OCI-M1 (cell line): ENCODE measurements at places on chromosomes 11 and 22.
A peak's percentile ranks its signal among the peaks of the same experiment; 100 is the strongest.

GRCh38 chr11:74672956-74673692 is 58.1 kb downstream of the CHRDL2 start:
- DNase-seq, result peak; percentile 60

GRCh38 chr22:30887453-30887852 is 81.1 kb downstream of the MORC2 start:
- DNase-seq, result no peak

DNA sequence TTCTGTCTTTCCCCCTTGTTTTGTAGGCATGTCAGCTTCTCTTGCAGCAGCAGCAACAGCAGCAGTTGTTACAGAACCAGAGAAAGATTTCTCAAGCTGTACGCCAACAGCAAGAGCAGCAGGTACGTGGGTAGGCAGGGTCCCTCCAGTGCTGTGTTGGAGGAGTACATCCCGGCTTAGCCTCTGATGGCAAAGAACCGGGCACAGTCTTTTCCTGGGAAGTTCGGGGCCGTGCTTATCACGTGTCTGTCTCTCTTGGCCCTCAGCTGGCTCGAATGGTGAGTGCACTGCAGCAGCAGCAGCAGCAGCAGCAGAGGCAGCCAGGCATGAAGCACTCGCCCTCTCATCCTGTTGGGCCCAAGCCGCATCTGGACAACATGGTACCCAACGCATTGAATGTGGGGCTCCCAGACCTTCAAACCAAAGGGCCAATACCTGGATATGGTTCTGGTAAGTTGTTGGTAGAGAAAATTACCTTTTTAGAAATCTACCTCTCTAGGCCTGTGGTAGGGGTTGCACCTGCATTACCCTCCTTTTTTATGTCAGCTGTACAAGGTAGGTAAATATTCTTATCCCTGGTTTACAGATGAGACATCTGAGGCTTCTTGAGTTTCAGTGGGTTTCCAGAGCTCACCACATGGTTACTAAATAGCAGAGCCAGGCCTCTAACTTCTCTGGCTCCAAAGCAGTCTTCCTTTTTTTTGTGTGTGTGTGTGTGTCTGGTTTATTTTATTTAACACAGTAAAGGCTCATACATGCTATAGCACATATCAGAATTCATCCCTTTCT is 45.2 kb upstream of the ADSL start:
- no peak for DNase-seq

DNA sequence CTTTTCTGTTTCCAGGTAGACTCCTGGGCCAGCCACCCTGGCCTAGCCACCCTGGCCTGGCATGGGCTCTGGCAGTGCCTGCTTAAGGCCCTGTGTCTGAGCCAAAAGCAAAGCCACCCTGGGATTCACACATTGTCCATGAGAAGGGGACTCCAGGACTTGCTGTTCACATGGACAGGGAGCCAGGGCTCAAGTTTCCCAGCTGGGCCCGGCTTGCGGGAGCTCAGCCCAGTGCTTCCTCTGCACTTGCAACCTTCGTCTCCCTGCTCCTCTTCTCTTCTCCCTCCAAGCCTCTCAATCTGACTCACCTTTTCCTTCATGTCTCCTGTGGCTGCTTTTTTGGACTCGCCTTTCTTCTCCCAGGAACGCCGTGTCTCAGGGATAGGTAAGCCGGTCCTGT is 130.3 kb downstream of the MICAL2 start:
- DNase-seq, result no peak

DNA sequence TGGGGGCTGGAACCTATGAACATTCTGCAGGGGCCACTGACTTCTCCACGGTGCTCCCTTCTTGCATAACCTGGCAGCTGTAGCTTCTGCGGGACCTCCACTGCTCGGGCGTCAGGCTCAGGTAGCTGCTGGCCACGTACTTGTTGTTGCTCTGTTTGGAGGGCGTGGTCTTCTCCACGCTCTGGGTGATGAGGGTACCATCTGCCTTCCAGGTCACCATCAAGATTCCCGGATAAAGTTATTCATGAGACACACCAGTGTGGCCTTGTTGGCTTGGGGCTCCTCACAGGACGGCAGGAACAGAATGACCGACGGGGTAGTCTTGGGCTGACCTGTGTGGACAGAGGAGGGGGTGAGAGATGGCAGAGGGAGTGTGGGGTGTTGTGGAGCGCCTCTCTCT is 6.5 kb upstream of the DRICH1 start:
- DNase-seq, result no peak

GRCh38 chr22:38745676-38746460 is 9.9 kb downstream of the SUN2 start:
- DNase-seq, result no peak

- no peak for DNase-seq
These were observed 25.5 kb upstream of the CECR2 start for GRCh38 chr22:17343766-17344165.

DNA sequence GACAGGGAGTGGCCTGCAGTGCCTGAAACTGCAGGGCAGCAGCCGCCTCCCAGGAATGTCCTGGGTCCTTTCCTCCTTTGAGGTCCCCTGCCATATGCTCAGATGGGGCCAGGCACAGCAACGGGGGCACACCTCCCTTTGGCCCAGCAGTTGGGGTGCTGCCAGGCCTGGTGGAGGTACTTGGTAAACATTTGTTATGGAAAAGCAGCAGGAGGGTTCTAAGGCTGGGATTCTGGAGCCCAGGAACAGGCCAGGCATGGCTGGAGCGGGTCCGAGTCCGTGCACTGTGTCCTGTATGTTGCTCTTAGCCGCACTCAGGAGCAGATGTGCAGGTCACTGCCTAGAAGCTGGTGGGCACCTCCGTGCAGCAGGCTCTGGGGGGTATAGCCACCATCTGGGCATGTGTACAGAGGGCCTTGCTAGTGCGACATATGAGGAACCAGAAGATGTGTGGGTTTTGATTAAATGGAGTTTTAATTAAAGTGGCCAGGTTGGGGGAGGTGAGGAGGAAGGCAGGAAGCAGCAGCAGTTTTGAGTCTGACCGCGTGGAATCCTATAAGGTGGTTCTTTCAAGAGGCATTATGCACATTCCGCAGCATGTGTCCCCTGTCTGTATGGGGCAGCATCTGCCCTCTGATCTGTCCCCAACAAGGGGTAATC is 1.5 kb downstream of the ADORA2A start:
- no peak for DNase-seq

GRCh38 chr11:128689948-128690664 is 3.8 kb upstream of the FLI1 start:
- DNase-seq, result no peak
